ENCODE measurements at places on chromosomes 6 and 20. TPM values are rescaled to one million over a fixed set of nuclear protein-coding genes. Genes with fewer than 3 reads are reported as not detected.

GRCh38 chr6:1002989-1003388, 308.9 kb upstream of the FOXQ1 start:
- no peak for DNase-seq

Gene RUNX2
- total RNA-seq, result 7.4 TPM

DNA sequence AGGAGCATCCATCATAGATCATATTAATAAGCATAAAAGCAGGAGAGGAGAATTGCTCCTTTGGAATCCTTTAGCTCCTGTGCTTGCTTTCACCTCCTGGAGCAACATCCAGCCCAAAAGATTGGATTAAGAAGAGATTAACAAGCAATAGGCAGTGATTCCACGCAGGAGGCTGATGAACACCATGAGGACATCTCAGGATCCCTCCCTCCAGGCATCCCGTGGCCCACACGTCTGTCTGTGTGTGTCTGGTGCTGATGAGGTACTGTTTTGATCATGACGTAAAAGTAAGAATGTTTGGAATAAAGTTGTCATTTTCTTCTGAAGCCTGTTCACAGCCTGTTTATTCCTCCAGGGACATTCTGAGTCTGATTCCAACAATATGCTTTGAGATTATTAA, 185.5 kb upstream of the MYLIP start:
- no peak for DNase-seq

- no peak for DNase-seq
These were observed 10.3 kb downstream of the KCNK5 start for GRCh38 chr6:39218868-39219567.

Gene SMPD2
- total RNA-seq, result 5.0 TPM

- no peak for DNase-seq
These were observed 1.1 kb upstream of the AFG1L start for GRCh38 chr6:108293527-108294296.

Gene MAD2L1BP
- total RNA-seq, result 25.8 TPM

DNA sequence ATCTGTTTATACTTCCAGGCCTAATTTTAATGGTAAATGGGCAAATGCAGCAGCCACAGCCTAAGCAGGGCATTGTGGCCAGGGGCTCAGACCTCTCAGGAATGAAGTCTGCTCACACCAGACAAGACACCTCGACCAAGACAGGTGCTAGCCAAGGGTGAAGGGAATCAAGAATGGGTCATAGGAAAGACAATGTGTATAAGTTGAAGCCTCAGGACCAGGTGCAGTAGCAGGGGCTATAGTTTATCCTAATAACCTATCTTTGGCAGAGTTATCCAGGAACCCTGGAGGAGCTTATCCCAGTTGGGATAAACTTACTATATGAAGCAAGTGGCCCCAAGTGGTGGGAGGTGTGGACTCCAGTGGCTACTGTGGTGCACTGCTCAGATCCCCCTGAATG, 165.0 kb upstream of the TAB2 start:
- no peak for DNase-seq

DNA sequence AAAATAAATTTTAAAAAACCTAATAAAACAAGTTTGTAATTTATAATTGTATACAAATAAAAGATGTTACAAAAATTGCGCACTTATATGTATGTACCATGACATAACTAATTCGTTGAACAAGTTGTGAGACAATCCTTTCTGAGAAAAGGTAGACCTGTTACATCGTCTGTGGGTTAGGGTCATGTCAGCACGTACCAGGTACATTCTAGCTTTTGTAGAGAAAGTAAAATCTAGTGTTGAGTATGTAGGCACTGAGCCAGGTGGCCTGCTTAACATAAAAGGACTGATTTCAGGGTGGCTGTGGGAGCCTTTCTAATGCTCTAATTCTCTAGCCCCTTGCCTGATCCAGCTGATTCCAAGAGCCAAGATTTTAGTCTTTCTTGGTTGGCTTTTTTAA, 10.4 kb downstream of the RPL7L1 start:
- DNase-seq, result no peak

- no peak for DNase-seq
These were observed 92.0 kb upstream of the SCP2D1 start for GRCh38 chr20:18721551-18722115.

Gene ZBTB46
- 0.68 TPM for total RNA-seq

- DNase-seq, result peak; percentile 86
These were observed 34.1 kb upstream of the TBC1D7 start for GRCh38 chr6:13362412-13362811.

- DNase-seq, result no peak
These were observed 11.6 kb upstream of the RSPO4 start for GRCh38 chr20:1013566-1014340.

GRCh38 chr6:1620504-1621069, 10.9 kb downstream of the FOXC1 start:
- no peak for DNase-seq

GRCh38 chr20:24096864-24097450, 108.4 kb upstream of the GGTLC1 start:
- no peak for DNase-seq

Gene SLC32A1
- total RNA-seq, result not detected

GRCh38 chr6:163381118-163381756, 33.3 kb upstream of the QKI start:
- no peak for DNase-seq

GRCh38 chr6:83199173-83199862, 6.2 kb downstream of the RWDD2A start:
- no peak for DNase-seq

DNA sequence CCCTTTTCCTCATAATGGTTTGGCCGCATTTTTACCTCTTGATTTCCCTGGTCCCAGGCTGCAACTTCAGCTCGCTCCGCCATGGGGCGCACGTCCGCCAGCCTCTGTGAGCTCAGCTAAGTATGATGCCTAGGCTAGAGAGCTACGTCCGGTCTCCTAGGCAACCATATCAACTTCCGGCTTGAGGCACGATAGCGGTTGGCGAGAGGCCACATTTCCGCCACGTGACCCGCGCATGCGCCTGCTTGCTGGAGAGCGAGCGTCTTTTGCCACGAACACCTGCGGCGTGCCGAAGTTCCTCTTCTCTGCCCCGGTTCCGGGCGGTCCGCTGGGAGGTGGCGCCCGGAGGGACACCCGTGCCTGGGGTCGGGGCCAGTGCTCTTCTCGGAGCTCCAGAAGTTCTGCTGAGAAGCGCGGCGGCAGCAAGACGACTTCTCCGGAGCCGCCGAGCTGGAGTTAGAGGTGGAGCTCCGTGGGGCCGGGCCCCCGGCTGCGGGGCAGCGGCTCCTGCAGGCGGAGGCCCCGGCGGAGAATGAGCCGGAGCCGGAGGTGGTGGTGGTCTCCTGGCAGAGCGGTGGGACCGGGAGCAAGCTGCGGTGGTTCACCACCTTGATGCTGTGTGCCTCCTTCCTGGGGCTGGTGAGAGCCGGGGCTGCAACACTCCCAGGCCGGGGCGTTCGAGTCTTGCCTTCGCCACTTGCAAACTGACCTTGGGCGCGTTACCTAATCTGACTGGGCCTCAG, 172.0 kb downstream of the SLC16A10 start:
- DNase-seq, result peak; percentile 99

DNA sequence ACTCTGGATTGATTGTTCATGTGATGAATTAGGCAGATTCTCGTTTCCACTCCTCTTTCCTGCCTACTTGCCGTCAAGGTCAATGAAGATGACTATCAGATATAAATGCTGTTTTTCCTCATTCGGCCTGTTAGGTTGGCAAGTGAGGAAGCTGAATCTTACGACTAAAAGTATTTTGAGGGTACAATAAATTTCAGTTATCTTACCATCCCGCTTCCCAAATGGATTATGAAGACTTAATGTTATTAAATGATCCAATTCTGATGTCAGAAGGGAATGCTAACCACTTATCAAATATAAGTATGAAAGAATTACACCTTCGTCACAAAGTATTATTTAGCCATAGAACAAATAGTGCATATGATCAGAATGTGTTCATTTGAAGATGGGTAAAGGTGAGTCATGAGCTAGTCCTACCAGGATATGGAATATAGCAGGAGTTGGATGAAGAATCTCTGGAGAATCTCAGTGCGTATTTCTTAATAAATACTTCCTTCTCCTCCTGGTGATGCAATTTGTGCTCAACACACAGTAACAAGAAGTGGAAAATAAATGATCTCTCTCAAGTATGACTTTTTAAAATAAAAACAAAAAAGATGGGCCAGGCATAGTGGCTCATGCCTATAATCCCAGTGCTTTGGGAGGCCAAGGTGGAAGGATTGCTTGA, 4.6 kb downstream of the GPLD1 start:
- peak; percentile 11 for DNase-seq

DNA sequence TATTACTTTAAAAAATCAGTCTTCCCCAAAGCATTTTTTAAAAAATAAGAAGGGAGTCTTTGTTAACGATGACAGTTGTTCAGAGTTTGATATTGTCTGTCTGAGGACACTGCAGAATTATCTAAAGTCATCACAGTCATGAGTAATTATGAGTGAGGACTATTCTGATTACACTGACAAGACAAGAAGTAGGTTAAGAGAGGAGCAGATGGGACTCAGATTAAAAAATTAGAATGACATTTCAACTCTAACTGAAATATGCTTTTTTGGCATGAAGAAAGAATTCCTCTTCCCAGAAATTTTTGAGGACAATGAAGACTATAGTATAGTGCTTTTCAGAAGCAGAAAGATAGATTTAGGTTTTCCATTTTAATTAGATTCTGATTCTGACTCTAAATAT, 456.5 kb downstream of the EPHA7 start:
- DNase-seq, result no peak

DNA sequence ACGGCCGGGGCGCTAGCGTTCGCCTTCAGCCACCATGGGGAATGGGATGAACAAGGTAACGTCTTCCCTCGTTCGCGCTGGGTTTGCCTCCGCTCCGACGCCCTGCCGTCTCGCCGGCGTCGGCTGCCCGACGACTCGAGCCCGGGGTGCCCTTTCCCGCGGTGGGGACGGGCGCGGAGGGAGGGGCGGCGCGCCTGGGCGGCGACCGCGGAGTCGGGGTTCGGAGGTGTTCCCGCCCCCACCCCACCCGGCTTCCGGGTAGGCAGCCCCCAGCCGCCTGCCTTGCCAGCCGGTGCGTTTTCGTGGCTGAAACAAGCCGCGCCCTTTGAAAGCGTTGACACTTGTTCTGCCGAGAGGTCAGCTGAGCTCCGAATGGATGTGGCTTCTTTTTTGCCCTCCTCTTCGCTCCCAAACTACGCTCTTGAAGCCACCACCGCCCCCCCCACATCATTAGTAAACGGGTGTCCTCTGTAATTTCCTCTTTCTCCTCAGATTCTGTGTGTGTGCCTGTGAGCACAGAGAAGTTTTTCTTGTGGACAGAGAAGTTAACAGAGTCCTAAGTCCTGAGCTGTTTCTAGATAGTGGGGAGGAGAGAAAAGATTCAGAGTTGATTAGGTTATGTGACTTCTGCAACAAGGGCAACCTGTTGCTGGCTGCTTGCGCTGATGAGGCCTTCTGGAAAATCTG, 362 bp downstream of the DUSP22 start:
- DNase-seq, result peak; percentile 29

Gene SIGLEC1
- not detected for total RNA-seq

DNA sequence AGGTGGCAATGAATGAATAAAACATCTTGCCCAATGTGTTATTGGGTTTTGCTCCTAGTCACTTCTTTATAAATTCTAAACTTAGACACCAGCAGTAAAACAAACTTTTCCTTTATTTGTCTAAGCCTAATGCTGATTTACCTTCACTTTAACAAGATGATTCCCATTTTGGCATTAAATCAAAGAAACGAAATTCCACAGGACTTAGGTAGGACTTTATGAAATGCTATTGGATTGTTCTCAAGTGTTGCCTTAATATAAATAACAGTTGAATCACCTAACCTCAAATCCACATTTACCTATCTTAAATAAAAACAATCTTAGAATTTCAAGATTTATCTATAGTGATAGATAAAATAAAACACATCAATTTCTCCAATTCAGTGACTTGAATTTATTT, 831.8 kb downstream of the EPHA7 start:
- no peak for DNase-seq

Gene ZNF76
- total RNA-seq, result 17.1 TPM

Gene CBLN4
- not detected for total RNA-seq

GRCh38 chr20:37120497-37120896, 24.7 kb upstream of the RBL1 start:
- no peak for DNase-seq

- DNase-seq, result no peak
These were observed 7.3 kb upstream of the DOK5 start for GRCh38 chr20:54468082-54468481.

Gene HEY2
- total RNA-seq, result not detected

DNA sequence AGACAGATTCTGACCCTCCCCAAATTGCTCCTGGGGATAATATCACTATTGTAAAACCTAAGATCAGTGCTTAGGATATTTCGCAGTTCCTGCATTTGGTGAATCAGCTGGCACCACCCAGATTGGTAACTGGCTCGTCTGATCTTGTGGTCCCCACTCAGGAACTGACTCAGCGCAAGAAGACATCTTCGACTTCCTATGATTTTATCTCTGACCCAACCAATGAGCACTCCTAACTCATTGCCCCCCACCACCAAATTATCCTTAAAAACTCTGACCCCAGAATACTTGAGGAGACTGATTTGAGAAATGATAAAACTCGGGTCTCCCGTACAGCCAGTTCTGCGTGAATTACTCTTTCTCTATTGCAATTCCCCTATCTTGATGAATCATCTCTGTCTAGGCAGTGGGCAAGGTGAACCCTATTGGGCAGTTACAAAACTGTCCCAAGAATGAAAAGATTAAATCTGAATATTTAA, 55.7 kb upstream of the PRND start:
- DNase-seq, result peak; percentile 89

- DNase-seq, result no peak
These were observed 280.3 kb downstream of the HACE1 start for GRCh38 chr6:104579310-104579863.

- DNase-seq, result no peak
These were observed 217.6 kb downstream of the SIM1 start for GRCh38 chr6:100247123-100247522.

- DNase-seq, result no peak
These were observed 46.5 kb upstream of the IFNGR1 start for GRCh38 chr6:137265561-137266308.

DNA sequence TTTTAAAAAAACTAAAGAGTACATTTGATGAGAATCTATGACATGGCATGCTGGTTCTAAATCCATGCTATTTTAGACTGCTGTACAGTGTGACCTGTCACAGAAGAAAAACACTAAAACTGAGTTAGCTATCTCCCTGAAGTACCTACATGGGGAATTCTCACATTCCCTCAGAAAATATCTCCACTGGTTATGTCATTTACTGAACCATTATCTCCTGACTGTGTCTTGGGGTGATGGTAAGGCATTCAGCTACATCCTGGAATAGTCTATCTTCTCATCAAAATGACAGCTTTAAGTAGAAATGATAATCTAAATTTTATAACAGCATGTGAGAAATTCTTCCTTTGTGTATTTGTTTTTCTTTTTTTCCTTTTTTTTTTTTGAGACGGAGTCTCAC, 172.1 kb upstream of the HTR1E start:
- DNase-seq, result no peak
